ENCODE measurements at places on chromosomes 7 and 10. TPM values are rescaled to one million over a fixed set of nuclear protein-coding genes. Genes with fewer than 3 reads are reported as not detected.

DNA sequence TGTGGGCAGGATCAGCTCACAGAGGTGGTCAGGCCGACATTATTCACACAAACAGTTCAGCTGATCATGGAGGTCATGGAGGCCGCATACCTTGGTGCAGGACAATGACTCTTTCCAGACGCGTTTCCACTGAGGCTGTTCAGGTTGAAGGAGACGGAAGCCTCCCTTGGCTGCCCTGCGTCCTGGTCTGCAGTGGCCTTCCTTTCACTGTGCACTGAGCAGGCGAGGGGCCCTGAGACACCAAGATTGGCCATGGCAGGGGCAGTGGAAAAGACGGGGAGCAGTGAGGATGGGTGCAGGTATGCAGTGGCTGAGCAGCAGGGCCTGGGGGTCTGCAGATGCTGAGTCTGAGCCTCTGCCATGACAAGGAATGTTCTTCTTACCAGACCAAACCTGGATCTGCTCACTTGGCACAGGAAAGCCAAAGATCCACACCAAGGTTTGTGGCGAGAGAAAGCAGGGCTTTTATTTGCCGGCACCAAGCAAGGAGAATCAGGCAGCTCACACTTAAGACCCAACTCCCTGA lies 263.3 kb downstream of the GLRX3 start:
- no peak overlapping the region for H3K27ac ChIP-seq
- H3K4me1 ChIP-seq = no peaks in the 10 kb centered on the region
- H3K27me3 ChIP-seq = no peaks in the 10 kb centered on the region
- H3K36me3 ChIP-seq = no peaks in the 10 kb centered on the region
- no peak for DNase-seq

- no peaks in the 10 kb centered on the region for H3K4me1 ChIP-seq
- DNase-seq = no peak
- H3K36me3 ChIP-seq = no peaks in the 10 kb centered on the region
- no peak overlapping the region for H3K4me3 ChIP-seq
Observed at GRCh38 chr7:2812114-2812487, 32.0 kb downstream of the GNA12 start.

- H3K27me3 ChIP-seq = no peaks in the 10 kb centered on the region
- H3K36me3 ChIP-seq = no peaks in the 10 kb centered on the region
- no peak overlapping the region for H3K27ac ChIP-seq
- H3K4me1 ChIP-seq = no peaks in the 10 kb centered on the region
- no peak overlapping the region for H3K4me3 ChIP-seq
Observed at GRCh38 chr7:23930312-23930711, 220.3 kb downstream of the STK31 start.

DNA sequence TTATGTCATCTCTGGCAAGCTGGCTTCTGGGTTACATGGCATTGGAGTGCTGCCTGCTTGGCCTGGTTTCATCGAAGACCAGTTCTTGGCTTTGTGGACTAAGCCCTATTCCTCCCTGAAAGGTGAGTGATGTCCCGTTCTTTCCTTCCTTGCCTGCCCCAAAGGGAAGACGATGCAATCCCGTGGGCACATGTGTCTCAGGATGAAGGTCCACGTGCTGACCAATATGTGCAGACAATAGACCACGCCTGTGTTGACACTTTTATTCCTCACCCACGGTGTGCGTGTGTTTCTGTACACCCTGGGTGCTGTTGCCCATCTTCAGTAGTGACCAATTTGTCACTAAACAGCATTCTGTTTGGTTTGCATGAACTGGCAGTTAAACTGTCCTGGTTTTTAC lies 28.6 kb upstream of the SHH start:
- H3K4me3 ChIP-seq = no peak overlapping the region
- H3K27ac ChIP-seq = no peak overlapping the region
- H3K36me3 ChIP-seq = no peaks in the 10 kb centered on the region
- DNase-seq = no peak
- H3K4me1 ChIP-seq = no peaks in the 10 kb centered on the region
- H3K27me3 ChIP-seq = no peaks in the 10 kb centered on the region

- no peak for DNase-seq
- no peak overlapping the region for H3K4me3 ChIP-seq
- no peaks in the 10 kb centered on the region for H3K36me3 ChIP-seq
- H3K27me3 ChIP-seq = no peaks in the 10 kb centered on the region
- H3K27ac ChIP-seq = no peak overlapping the region
Observed at GRCh38 chr7:10646194-10646593, 327.5 kb upstream of the PHF14 start.

- no peak overlapping the region for H3K4me3 ChIP-seq
- H3K27ac ChIP-seq = no peak overlapping the region
- DNase-seq = no peak
- no peaks in the 10 kb centered on the region for H3K4me1 ChIP-seq
Observed at GRCh38 chr7:41867639-41868280, 164.9 kb upstream of the INHBA start.

- no peak overlapping the region for H3K4me3 ChIP-seq
- H3K36me3 ChIP-seq = no peaks in the 10 kb centered on the region
- no peak for DNase-seq
- H3K27ac ChIP-seq = peak overlapping the region; percentile 61
- H3K4me1 ChIP-seq = no peaks in the 10 kb centered on the region
Observed at GRCh38 chr10:68870061-68870460, 31.1 kb upstream of the DDX50 start.

Gene ZNF800
- 48.6 TPM for total RNA-seq

DNA sequence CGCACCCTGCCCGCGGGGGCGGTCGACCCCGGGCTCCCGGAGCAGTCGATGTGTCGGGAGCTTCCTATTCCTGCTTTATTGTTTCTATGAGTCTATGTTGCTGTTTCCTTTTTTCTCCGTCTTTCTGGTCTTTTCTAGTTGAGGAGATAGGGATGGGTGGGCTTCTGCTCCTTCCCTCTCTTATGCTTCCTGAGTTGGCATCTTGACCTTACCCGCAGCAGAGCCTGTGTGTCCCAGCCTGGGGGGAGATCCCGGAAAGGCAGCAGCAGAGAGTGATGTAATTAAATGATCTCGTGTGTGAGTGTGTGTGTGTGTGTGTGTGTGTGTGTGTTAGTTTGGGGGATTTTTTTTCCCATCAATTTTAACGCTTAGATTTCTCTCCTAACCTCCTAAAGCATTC lies 486 bp upstream of the SORCS1 start:
- no peak overlapping the region for H3K27ac ChIP-seq
- no peak overlapping the region for H3K4me3 ChIP-seq
- no peak for DNase-seq
- no peaks in the 10 kb centered on the region for H3K36me3 ChIP-seq
- H3K27me3 ChIP-seq = no peaks in the 10 kb centered on the region

GRCh38 chr7:134024739-134025138 lies 102.4 kb upstream of the LRGUK start:
- no peaks in the 10 kb centered on the region for H3K36me3 ChIP-seq
- no peaks in the 10 kb centered on the region for H3K4me1 ChIP-seq
- H3K4me3 ChIP-seq = no peak overlapping the region
- H3K27ac ChIP-seq = no peak overlapping the region
- DNase-seq = no peak

DNA sequence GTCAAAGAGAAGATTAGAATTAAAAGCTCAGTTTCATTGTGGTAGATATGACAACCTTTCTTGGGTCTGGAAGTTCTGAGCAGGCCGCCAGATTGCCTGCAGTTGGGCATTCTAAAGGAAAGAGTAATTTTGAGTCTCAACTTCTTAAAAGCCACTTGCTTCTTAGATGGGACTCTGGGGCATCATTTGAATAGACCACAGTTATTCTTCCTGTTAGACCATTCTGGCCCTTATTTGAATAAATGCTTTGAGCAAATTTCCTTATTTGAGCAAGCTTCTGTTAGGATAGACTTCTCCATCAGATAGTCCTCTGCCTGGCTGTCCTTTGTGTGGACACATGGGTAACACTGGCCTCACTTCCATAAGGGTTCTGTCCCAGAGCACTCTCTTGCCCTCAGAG lies 40.2 kb downstream of the SND1 start:
- H3K4me3 ChIP-seq = no peak overlapping the region
- no peak for DNase-seq
- no peaks in the 10 kb centered on the region for H3K27me3 ChIP-seq
- no peaks in the 10 kb centered on the region for H3K36me3 ChIP-seq

DNA sequence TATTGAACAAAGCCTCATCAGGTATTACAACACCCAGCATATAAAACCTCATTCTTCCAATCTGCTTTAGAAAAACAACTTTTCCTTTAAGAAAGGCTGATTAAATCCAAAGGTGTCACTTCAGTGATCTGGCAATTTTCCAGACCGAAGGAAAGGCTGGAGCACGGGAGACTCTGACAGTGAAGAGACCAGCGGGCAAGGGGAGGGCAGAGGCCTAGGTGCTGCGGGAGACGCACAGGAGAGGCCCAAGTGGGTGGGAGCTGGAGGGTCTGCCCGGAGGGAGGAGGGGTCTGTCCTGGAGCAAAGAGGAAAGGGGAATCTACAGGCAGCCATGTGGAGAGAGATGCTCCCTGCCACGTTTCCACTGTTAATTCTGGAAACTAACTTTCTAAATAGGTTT lies 24.3 kb upstream of the PPP2R2D start:
- no peak overlapping the region for H3K27ac ChIP-seq
- H3K36me3 ChIP-seq = no peaks in the 10 kb centered on the region
- no peaks in the 10 kb centered on the region for H3K4me1 ChIP-seq
- H3K27me3 ChIP-seq = no peaks in the 10 kb centered on the region
- DNase-seq = no peak

GRCh38 chr10:92146107-92146506 lies 144.8 kb downstream of the CPEB3 start:
- peak overlapping the region; percentile 72 for H3K27ac ChIP-seq
- no peaks in the 10 kb centered on the region for H3K36me3 ChIP-seq
- H3K27me3 ChIP-seq = no peaks in the 10 kb centered on the region

DNA sequence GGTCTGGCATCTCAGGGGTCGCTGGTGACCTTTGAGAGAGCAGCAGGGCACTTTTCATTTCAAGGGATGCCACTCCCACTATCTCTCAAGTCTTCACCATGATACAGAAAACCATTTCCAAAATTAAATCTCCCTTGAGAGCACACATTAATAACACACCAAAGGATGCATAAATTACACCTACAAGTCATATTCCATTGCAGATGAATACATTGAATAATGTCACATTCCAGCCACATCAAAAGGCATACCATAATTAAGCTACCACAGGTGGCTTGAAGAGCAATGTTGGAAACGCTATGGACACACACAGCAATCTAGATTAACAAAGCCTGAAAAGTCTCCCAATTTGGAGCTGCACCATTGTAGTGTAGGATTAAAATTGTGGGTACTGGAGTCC lies 353.3 kb upstream of the ZMIZ1 start:
- no peak overlapping the region for H3K27ac ChIP-seq
- DNase-seq = no peak
- no peak overlapping the region for H3K4me3 ChIP-seq
- H3K4me1 ChIP-seq = no peaks in the 10 kb centered on the region
- no peaks in the 10 kb centered on the region for H3K36me3 ChIP-seq

Gene GIMAP5
- total RNA-seq = 41.1 TPM

GRCh38 chr7:158966780-158967390 lies 110.5 kb downstream of the DYNC2I1 start:
- no peak for DNase-seq
- H3K4me1 ChIP-seq = no peaks in the 10 kb centered on the region
- no peak overlapping the region for H3K4me3 ChIP-seq
- H3K36me3 ChIP-seq = no peaks in the 10 kb centered on the region
- no peak overlapping the region for H3K27ac ChIP-seq

Gene ZNF804B
- total RNA-seq = not detected

Gene CTAGE15
- total RNA-seq = not detected

Gene PTER
- 12.7 TPM for total RNA-seq

- H3K4me1 ChIP-seq = no peaks in the 10 kb centered on the region
- H3K36me3 ChIP-seq = no peaks in the 10 kb centered on the region
- H3K27ac ChIP-seq = no peak overlapping the region
- no peak overlapping the region for H3K4me3 ChIP-seq
Observed at GRCh38 chr10:128373071-128373749, 247.0 kb upstream of the MKI67 start.

GRCh38 chr10:130560116-130560515 lies 423.9 kb downstream of the GLRX3 start:
- no peak for DNase-seq
- no peaks in the 10 kb centered on the region for H3K36me3 ChIP-seq
- no peaks in the 10 kb centered on the region for H3K27me3 ChIP-seq

GRCh38 chr10:124510759-124511158 lies 49.1 kb downstream of the LHPP start:
- no peaks in the 10 kb centered on the region for H3K4me1 ChIP-seq
- H3K27me3 ChIP-seq = no peaks in the 10 kb centered on the region
- H3K4me3 ChIP-seq = no peak overlapping the region
- no peak for DNase-seq
- H3K27ac ChIP-seq = no peak overlapping the region

DNA sequence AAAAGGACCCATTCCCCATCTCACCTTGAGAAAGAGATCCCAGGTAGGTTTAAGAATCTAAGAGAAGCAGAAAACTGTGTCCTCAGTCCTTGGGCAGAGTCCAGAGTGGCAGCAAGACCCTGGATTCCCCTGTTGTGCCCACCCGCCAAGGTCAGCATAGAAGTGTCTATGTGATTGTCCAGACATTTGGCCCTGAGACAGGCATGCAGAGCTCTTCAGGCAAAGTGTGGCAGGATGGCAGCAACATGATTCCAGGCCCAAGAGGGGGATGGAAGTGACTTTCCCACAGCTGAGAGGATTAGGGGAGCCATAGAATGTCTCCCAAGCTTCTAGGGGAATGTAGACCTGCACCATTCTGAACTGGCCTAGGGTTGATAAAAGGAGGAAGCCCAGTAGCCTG lies 39.1 kb upstream of the OPALIN start:
- no peaks in the 10 kb centered on the region for H3K27me3 ChIP-seq
- no peaks in the 10 kb centered on the region for H3K4me1 ChIP-seq
- DNase-seq = no peak
- no peaks in the 10 kb centered on the region for H3K36me3 ChIP-seq
- no peak overlapping the region for H3K27ac ChIP-seq
- H3K4me3 ChIP-seq = no peak overlapping the region

GRCh38 chr7:50791938-50792341 lies 9.2 kb upstream of the GRB10 start:
- no peaks in the 10 kb centered on the region for H3K4me1 ChIP-seq
- no peaks in the 10 kb centered on the region for H3K36me3 ChIP-seq
- no peaks in the 10 kb centered on the region for H3K27me3 ChIP-seq
- peak overlapping the region; percentile 82 for H3K27ac ChIP-seq
- peak overlapping the region; percentile 55 for H3K4me3 ChIP-seq
- DNase-seq = no peak

Gene TEX36
- total RNA-seq = not detected

Gene ATOH7
- not detected for total RNA-seq

Gene SLC29A4
- 1.8 TPM for total RNA-seq

GRCh38 chr7:158085741-158086695 lies 501.6 kb downstream of the PTPRN2 start:
- H3K4me1 ChIP-seq = no peaks in the 10 kb centered on the region
- no peaks in the 10 kb centered on the region for H3K36me3 ChIP-seq
- no peaks in the 10 kb centered on the region for H3K27me3 ChIP-seq
- H3K4me3 ChIP-seq = no peak overlapping the region
- no peak for DNase-seq

DNA sequence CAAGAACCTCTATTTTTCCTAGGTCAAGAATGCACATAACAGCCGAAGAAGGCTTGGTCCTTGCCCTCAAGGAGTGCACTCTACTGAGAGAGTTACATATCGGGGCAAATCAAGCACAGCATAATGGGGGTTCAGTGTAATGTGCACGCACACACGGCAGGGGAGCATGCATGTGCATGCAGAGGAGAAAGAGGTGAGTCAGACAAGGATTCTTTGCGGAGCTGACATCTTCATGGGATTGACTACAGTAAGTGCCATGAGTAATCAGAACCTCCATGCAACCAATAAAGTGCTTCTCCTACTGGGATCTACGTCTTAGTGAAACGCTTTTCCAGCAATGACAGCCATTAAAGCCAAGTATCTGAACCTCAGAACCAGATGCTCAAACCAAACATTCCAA lies 123.6 kb downstream of the RNF216 start:
- H3K27me3 ChIP-seq = no peaks in the 10 kb centered on the region
- no peak overlapping the region for H3K4me3 ChIP-seq
- H3K4me1 ChIP-seq = no peaks in the 10 kb centered on the region
- no peak overlapping the region for H3K27ac ChIP-seq
- H3K36me3 ChIP-seq = no peaks in the 10 kb centered on the region
